NCI-H1930 (cell line): ENCODE measurements at places on chromosomes 5 and 9.

DNA sequence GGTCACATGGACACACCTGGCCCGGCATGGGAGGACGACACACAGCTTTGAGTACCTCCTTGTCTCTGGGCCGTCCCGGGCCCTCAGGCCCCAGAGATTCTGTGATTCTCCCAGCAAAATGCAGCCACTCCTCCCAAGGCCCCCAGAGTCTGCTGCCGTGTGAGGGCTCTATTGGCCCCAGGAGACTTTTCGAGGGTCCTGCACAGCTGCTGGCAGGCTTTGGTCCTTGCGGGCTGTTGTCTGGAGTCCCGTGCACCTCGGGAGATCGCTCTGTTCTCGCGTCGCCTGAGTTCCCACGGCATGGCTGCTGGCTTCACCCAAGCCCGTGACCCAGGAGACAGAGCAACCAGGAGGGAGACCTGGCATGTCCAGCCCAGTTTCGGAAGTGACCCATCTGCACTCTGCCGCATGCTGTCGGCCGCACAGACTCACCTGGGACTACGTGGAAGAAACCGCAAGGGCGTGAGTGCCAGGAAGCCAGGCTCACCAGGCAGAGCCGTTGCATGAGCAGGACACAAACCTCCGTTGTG is 46.8 kb upstream of the NKD2 start:
- DNase-seq = no peak

- DNase-seq = no peak
Observed at GRCh38 chr9:36163049-36163785, 6.0 kb upstream of the CCIN start.

- DNase-seq = no peak
Observed at GRCh38 chr5:181280251-181280762, 19.4 kb upstream of the TRIM52 start.

GRCh38 chr5:65742565-65743231 is 20.7 kb downstream of the NLN start:
- DNase-seq = no peak

DNA sequence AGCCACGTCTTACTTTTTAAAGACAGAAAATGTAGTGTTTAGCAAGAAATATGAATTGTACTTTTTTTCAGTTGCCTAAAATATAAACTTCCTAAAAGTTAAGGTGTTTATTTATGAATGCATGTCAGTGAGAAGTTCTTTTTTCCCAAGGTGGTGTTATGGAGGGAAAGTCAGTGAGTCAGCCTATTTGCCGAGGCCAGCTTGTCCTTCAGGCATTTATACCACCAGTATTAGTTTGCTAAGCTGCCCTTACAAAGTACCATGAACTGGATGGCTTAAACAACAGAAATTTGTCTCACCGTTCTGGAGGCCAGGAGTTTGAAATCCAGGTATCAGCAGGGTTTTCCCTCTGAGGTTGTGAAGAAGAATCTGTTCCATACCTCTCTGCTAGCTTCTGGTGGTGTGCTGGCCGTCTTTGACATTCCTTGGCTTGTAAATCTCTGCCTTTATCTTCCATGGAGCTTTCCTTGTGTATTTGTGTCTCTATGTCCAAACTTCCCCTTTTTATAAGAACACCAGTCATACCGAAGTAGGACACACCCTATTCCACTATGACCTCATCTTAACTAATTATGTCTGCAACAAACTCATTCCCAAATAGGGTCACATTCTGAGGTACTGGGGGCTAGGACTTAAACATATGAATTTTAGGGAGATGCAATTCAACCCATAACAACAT is 38.4 kb downstream of the PRKACG start:
- DNase-seq = no peak

- DNase-seq = no peak
Observed at GRCh38 chr5:59094864-59095263, 512.0 kb downstream of the RAB3C start.

GRCh38 chr9:78691542-78691941 is 394.6 kb downstream of the PSAT1 start:
- no peak for DNase-seq

GRCh38 chr5:71971862-71972261 is 135.4 kb upstream of the MAP1B start:
- DNase-seq = no peak

DNA sequence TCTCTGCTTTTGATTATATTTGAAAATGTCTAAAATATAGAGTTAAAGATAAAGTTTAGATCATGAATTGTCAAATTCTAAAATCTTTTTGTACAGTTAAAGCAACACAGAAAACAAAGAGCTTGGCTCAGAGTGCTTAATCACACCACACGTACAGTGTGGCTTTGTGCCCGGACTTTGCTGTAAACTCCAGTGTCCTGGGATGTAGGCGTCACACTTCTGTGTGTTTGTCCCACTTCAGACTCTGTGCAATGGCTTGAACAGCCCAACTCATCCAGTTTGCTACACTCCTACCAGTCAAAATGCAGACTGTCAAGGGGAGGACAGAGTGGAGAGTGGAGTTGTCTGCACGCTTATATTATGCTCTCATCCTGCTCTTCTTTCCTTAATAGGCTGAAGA is 45.3 kb downstream of the SMARCA2 start:
- DNase-seq = no peak

DNA sequence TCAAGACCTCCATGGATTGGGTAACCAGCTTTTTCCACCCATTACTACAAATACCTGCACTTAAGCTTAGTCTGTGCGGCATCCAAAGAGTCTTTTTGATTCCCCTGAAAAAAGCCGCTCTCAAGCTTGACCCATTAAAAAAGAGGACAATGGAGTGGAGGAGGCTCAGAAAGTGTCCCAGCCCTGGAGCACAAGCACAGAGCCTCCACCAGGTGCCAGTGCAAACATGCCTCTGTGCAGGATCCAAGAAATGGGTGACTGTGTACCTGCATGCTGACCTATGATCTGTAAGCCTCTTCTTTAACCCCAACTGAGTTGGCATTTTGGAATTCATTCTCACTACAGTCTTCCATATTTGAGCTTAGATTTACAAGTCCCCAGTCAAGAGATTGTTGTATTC is 168.3 kb upstream of the TLE4 start:
- no peak for DNase-seq

- DNase-seq = no peak
Observed at GRCh38 chr9:110936719-110937452, 101.4 kb downstream of the LPAR1 start.

DNA sequence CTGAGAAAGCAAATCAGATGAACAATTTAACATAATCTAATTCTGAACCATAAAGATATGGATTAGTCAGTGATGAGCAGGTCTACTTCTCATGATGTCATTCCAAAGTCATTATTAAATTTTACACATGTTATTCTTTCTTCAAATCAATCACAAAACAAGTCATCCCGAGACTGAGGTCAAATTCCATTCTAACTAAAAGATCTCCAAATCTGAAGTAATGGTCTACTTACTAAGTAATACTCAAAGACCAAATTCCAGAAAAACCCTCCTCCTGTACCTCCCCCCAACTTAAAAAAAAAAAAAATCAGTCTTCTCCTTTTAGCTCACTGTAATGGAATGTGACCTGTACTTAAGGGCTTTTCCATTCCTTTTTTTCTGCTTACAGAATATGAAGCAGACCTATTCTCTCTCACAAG is 4.7 kb downstream of the PFDN1 start:
- no peak for DNase-seq

DNA sequence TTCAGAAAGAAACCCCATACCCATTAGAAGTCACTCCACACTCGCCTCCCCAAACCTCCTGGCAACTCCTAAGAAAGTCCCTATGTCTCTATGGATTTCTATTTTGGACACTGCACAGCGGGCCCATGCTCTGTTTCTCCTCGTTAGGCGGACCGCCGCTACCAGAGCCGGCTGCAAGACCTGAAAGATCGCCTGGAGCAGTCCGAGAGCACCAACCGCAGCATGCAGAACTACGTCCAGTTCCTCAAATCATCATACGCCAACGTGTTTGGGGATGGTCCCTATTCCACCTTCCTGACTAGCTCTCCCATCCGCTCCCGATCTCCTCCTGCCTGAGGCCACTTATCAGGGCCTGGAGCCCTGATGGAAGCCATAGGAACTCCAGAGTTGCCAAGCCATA is 4.6 kb upstream of the GLE1 start:
- DNase-seq = no peak

GRCh38 chr5:2184026-2184366 is 301.3 kb upstream of the IRX4 start:
- DNase-seq = no peak

DNA sequence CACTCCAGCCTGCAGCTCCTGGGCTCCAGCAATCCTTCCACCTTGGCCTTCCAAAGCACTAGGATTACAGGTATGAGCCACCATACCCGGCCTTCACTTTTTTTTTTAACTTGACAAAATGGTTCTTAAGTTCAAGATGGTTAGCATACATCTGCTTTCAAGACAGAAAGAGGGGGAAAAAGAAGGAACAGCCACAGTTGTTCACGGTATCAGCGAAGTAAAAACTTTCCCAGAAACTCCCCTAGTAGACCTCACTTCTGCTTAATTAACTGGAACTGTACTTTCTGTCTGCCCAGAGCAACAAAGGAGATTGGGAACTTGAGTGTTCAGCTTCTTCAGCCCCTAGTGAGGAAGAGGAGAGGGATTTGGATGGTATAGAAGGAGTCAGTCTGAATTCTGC is 116.7 kb downstream of the UGCG start:
- no peak for DNase-seq

DNA sequence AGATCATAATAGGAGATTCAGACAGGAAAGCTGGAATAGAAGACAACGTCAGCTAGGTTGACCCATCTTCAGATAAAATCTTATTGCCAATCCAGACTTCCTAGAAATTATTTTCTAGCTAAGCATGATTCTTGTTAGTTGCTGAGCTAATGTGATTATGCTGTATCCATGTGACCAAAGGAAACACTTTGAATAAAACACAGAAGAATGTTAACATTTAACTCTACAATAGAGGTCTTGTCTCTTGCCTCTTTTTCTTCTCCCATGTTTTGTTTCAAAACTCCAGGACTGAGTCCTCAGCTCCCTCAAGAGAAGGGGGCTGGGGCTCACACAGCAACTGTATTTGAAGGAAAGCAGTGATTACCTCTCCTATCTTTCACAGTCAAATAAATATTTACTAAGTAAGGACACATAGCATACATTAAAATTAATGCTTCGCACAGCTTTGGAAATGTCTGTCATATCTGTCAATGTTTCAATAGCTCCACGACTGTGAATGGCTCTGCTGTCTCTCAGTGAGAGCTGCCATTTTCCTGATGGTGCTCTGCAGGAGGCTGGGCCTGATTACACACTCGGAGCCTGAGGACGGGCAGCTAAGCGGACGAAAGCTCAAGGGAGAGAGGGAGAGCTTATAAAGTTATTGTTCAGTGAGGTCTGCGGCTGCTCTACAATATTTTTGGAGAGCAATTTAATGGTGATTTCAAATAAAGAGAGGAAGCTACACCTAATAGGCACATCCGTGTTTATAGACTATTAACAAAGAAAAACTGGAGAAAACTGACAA is 64.8 kb upstream of the ZNF462 start:
- no peak for DNase-seq

DNA sequence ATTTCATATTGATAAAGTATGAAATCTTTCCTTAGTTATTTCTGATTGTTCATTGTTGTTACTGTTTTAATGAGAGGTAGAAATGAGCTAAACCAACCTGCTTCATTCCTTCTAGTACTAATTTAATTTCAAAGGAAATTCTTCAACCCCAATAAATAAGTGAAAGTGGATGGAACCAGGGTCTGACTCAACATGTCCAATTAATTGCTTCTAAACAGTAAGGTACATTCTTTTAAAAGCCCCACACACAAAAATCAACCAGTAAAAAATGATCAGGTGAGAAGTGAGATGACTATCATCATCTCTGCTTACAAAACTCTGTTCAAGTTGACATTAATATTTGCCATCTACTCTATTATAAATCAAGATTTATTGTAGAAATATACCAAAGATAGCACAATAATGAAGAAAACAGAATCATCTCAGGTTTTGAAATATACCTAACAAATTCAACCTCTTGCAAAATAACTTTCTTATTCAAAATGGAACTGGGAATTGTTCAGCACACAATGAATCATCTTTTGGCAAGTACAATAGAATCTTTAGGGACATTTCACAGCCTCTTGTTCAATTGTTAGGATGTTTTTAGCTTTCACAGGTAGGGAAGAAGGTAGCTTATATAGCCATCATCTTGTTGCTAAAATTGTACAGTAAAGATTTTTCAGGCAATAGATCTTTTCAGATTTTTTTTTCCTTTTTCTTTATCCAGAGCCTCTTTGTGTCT is 114.5 kb downstream of the RPS23 start:
- no peak for DNase-seq

GRCh38 chr9:130445268-130445983 is 665 bp downstream of the ASS1 start:
- DNase-seq = no peak

- no peak for DNase-seq
Observed at GRCh38 chr9:90985631-90986030, 184.0 kb downstream of the SYK start.

DNA sequence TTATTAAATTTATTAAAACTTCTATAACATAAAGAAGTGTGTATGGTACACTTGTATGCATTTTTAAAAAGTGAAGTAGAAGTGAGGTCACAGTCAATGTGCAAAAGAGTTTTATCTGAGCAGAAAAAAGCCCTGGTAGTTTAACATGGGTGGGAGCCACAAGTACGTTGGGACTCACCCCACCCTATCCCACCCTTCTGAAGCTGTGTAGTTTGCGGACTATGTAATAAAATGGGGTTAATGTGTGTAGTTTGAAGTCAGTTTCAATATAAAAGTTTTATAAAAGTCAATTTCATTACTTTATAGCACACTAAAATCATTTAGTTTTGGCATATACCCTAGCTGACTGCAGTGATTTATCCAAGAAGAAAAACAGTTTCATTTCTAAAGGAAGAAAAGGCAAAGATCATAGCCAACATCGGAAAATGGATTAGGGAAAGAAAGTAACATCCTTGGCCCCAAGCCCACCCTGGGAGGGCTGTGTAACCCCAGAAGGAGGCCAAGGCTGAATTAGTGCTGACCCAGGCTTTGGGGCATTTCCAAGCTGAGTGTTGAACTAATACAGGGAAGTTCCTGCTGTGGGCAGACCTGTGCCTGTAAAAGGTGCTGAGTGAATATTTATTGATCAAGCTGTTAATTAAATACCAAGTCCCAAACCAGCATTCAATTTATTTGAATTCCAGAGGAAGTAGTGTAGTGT is 398.6 kb upstream of the ADAMTSL1 start:
- no peak for DNase-seq

DNA sequence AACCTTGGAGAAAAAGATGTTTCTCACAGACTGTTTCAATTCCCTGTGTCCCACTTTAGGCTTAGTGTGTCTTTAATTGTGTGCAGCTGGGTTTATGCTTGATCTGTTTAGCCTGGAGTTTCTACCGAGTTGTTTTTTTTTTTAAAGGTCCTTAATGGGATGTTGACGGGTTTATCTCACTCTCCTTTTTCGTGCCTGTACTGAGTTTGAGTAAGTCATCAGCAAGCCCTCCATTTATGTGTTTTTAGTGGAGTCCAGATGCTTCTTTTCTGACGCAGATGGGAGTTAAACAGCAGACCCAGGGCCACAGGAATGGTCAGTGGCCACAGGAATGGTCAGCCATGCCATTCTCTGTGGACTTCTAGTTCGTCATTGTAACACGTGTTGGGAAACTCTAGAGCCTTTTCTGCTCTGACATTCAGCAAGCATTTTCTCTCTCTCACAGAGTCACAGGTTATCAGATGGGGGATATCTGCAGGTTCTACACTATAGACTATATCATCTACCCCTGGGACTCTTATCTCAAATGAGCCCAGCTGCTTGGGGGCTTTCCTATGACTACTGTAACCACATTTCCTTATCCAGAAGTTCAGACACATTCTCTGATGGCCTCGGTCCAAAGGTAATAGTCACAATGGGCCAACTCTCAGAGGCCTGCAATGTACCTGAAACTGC is 190.5 kb downstream of the TTLL11 start:
- DNase-seq = no peak

- DNase-seq = no peak
Observed at GRCh38 chr5:172234031-172234430, 40.1 kb downstream of the EFCAB9 start.
